ENCODE measurements at places on chromosomes 16 and 17. TPM values are rescaled to one million over a fixed set of nuclear protein-coding genes. Genes with fewer than 3 reads are reported as not detected.

SOST gene
- not detected for total RNA-seq

PRDM7 gene
- total RNA-seq, result not detected

SSTR5 gene
- not detected for total RNA-seq

KRTAP9-2 gene
- not detected for total RNA-seq

AIPL1 gene
- total RNA-seq, result not detected

MT1G gene
- 4.7 TPM for total RNA-seq

HID1 gene
- total RNA-seq, result 0.58 TPM

SLC9A5 gene
- 2.3 TPM for total RNA-seq

CLEC3A gene
- not detected for total RNA-seq

CSF3 gene
- total RNA-seq, result not detected

CBX8 gene
- total RNA-seq, result 7.0 TPM

WNT3 gene
- not detected for total RNA-seq

PRRT2 gene
- 0.58 TPM for total RNA-seq

G6PC1 gene
- total RNA-seq, result not detected

STX1B gene
- 1.4 TPM for total RNA-seq

OR3A3 gene
- not detected for total RNA-seq

TRPV2 gene
- 132 TPM for total RNA-seq

C16orf54 gene
- 115 TPM for total RNA-seq

GUCY2D gene
- total RNA-seq, result not detected

NOD2 gene
- 1.5 TPM for total RNA-seq

TAT gene
- total RNA-seq, result not detected

SMIM36 gene
- total RNA-seq, result not detected

NUPR1 gene
- not detected for total RNA-seq

MMP28 gene
- total RNA-seq, result not detected

UBE2Z gene
- 67.0 TPM for total RNA-seq

CNTNAP1 gene
- 1.5 TPM for total RNA-seq

TBC1D3B gene
- total RNA-seq, result 8.4 TPM

SLC47A2 gene
- total RNA-seq, result not detected

IL17C gene
- not detected for total RNA-seq

ZC3H18 gene
- total RNA-seq, result 74.8 TPM

GPR142 gene
- not detected for total RNA-seq
